Stimulated activated naive CD8-positive, alpha-beta T cell treated with anti-CD3 and anti-CD28 coated beads, Interleukin-15, amount 100 ng/mL, for 72 hours (primary cell): ENCODE measurements at places on chromosomes 16 and 17.

- no peak for DNase-seq
These were observed 4.8 kb upstream of the GOSR1 start for GRCh38 chr17:30472238-30472890.

GRCh38 chr17:63035271-63035670, 69.2 kb downstream of the TANC2 start:
- DNase-seq = no peak

DNA sequence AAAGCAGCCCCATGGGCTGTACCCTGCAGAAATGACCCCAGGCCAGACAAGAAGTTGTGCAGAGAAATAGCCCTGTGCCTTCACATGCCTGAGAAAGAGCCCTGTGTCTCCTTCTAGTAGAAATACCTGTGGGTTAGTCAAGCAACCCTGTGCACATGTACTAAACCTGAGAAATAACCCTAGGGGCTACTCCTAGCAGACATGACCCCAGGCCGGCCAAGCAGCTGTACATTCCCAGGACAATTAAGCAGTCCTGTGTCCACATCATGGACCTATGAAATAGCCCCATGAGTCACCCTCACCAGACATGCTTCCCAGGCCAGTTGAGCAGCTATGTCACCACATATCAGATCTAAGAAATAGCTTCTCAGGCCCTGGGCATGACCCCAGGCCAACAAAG, 519.7 kb upstream of the CA10 start:
- DNase-seq = no peak

- DNase-seq = no peak
These were observed 10.8 kb downstream of the NGFR start for GRCh38 chr17:49505854-49506253.

GRCh38 chr17:67054011-67054591, 9.7 kb downstream of the CACNG1 start:
- no peak for DNase-seq

- DNase-seq = peak; percentile 6
These were observed 72.1 kb downstream of the CCDC182 start for GRCh38 chr17:57672971-57673370.

GRCh38 chr16:1293921-1294656, 15.3 kb upstream of the UBE2I start:
- DNase-seq = no peak
